ENCODE measurements at places on chromosomes 7 and 10.

GRCh38 chr7:125618516-125618915, 688.9 kb upstream of the POT1 start:
- DNase-seq: no peak

- no peak for DNase-seq
Measured at GRCh38 chr10:133327651-133328357, 8.9 kb downstream of the CALY start.

- no peak for DNase-seq
Measured at GRCh38 chr7:99190359-99191009, 17.4 kb downstream of the KPNA7 start.

GRCh38 chr10:72808001-72808400, 85.5 kb upstream of the OIT3 start:
- DNase-seq: no peak

DNA sequence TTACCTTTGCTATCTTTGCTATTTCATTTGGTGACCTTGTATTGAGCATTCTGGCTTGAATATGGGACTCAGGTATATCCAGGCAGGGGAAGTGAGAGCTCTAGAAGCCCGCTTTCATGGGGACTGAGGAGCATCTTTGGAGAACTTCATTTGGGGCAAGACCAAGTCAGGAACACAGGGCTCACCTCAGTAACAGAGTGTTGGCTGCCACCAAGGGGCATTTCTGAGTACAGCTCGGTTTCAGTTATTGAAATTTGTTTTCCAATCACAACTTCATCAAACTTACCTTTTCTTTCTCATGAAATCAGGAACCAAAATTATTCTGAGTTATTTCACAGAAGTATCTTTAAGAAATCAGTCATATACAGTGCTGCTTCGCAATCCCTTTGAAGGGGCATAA, 337.2 kb downstream of the C7orf25 start:
- no peak for DNase-seq

GRCh38 chr10:2914741-2915140, 152.6 kb upstream of the PFKP start:
- DNase-seq: no peak
